ENCODE measurements at places on chromosomes 12 and 14.

DNA sequence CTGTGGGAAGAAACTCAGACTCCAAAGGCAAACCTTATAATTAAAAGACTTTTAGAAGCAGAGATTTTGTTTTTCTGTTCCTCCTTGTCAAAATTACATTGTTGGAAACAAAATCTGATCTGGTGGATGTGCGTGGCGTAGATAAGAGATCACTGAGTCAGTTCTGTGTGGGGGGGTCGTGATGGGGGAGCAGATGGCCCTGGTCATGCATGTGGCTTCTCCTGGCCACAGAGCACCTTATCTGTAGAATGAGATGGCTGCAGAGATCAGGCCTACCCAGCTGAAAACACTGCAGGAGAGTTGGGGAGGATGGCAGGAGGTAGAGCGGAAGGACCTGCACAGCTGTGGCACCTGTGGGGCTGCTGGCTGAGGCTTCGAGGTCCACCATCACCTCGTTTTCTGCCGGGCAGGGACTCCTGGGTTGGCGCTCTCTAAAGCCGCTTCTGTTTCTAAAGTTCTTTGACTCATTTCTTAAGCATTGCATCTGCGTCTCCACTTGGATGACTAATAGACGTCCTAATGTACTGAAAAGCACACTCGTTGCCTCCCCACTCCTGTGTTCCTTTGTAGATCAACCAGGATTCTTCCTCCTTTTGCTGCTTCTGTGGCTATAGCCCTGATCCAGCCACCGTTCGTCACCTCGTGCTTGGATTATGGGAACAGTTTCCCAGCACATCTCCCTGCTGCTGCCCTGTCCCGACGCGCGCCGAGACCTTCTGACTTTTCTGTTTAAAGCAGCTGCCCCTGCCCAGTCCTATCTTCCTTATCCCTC lies 93.4 kb downstream of the TSPAN9 start:
- DNase-seq = no peak

DNA sequence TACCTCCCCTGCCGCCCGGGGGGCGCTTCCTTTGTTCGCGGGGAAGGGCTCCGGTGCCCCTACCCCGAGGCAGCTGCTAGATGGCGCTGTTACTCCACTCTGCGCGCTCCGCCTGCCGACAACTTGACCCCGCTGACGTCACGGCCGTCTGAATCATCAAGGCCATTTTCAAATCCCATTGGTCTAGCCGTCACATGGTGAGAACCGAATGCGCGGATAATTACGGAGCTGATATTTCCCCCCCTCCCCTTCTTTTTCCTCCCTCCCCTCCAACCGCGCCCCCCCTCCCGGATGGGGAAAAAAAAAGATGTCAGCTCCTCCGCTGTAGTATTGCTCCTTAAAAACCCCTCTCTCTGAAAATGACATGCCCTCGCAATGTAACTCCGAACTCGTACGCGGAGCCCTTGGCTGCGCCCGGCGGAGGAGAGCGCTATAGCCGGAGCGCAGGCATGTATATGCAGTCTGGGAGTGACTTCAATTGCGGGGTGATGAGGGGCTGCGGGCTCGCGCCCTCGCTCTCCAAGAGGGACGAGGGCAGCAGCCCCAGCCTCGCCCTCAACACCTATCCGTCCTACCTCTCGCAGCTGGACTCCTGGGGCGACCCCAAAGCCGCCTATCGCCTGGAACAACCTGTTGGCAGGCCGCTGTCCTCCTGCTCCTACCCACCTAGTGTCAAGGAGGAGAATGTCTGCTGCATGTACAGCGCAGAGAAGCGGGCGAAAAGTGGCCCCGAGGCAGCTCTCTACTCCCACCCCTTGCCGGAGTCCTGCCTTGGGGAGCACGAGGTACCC lies at the start of gene HOXC10:
TSS of gene HOXC10 (plus strand) at position 246 of the 791 bp plus-strand sequence. CDS start at position 360, 114 bp downstream.
- peak; percentile 76 for DNase-seq

DNA sequence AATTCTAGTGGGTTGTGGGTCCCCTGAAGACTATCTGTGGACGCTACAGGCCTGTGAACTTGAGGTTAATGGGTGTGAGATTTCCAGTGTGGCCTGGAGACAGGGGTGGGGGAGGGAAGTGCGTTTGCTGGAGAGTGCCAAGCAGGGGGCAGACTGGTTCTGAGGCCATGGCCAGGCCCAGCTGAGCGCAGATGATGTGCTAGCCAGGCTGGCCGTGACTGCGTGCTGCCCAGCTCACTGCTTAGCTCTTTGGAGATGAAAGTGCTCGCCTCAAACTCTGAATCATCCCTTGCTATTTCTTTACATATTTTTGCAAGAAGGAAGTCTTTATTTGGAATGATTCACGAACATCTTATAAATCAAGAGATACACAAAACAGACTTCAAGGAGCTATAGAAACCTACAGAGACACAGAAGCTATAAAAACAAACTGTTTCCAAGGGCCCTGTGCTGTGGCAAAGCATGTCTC lies 75.2 kb upstream of the PLEKHG3 start:
- DNase-seq = no peak

DNA sequence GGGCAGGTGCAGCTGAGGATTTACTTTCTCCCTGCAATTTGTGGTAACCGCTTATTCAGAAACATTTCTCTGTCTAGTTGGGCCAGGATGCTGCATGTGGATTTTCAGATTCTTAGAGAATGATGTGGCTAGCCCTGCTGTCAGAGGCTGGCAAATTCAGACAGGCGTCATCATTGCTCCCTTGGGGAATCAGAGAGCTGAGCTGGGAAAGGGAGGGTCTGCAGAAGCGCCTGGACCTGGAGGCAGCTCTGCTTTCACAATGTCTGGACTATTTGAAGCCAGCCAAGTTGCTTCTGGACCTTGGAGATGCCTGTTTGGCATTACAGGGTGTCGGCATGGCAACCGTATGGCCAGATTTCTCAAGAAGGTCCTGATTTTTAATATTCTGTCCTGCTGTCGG lies 3.4 kb downstream of the GALNT16 start:
- no peak for DNase-seq

DNA sequence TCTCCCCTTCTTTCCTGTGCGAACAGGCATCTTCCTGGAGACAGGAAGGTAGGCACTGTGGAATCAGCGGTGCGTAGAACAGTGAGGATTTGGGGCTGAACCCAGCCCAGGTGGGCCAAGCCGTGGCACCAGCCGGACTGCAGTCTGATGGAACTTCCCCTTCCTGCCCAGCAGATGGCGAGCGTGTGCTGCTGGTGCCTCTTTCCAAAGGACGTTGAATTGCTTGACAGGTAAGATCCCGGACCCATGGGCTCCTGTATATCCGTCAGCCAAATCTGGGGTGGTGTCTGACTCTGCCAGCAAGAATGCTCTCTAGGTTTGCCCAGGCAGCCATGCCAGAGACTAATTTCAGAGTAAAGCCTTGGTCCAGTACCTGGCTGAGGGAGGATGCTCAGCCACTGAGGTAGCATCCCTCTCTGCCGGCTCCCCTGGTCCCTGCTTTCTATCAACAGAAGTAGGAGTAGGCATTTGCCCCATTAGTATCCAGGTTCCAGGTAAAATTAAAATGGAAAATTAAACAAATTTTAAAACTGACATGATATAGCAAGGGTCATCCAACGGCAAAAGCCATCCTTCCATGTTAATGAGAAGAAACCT lies 21.1 kb upstream of the KCNA5 start:
- DNase-seq = peak; percentile 69

DNA sequence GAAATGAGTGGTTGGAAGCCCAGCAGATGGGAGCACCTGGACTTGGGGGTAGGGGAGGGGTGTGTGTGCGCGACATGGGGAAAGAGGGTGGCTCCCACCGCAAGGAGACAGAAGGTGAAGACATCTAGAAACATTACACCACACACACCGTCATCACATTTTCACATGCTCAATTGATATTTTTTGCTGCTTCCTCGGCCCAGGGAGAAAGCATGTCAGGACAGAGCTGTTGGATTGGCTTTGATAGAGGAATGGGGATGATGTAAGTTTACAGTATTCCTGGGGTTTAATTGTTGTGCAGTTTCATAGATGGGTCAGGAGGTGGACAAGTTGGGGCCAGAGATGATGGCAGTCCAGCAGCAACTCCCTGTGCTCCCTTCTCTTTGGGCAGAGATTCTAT lies 9.2 kb downstream of the GABARAPL1 start:
- no peak for DNase-seq

GRCh38 chr12:57214398-57214781 lies 2.2 kb upstream of the NXPH4 start:
- peak; percentile 73 for DNase-seq

GRCh38 chr12:21453312-21453852 lies 15.9 kb downstream of the PYROXD1 start:
- no peak for DNase-seq

DNA sequence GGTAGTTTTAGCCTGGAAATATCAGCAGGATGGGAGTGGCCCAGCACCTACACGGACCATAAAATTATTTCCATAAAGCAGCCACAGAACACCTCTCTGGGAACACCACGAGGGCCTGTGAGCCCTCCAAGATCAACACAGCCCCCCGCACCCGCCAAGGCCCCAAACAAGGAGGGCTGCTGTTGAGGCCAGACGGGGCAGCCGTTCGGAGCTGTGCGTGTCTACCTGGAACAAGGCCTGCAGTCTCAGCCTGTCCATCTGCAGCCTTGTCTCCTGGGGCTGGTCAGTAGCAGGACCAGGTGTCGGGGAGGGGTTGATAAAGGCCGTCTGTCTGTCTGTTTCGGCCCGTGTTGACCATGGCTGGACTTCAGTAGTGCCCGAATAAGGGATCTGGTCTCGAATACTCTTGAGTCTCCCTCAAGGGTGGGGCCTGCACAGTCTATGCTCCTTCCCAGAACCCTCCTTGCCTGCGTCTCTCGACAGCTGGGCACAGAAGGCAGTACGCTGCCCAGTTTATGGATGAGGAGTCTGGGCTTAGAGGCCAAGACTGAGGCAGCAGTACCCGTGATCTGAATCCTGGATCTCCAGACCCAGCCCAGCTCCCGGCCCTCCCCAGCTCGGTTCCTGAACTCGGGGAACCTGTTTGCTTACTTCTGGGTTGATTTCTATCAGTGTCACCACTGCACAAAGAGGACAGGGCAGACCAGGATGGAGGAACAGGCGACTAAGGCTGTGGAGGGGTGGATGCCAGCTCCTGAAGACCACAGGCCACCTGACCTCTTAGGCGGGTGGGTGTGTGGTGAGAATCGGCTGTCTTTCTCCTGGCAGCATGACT lies 23.1 kb upstream of the DLK1 start:
- no peak for DNase-seq

GRCh38 chr12:128918481-128919260 lies 65.4 kb downstream of the GLT1D1 start:
- DNase-seq = no peak

DNA sequence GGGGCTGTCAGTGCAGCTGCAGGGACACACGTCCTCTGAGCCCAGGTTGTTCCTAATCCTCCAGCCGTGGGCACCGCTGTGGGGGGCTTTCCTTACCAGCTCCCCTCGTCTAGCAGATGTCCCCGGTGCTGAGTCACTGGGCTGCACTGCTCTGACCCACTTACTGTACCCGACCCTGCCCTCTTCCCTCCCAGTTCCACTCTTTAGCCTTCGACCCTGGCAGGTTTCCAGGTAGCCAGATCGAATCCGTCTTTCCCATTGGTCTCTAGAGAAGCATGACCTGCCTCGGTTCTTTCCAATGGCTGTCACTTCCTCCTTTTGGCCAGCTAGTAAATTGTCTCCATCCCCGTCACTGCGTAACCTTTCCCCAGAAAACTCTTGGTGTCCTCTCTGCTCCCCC lies 48.4 kb downstream of the ELK3 start:
- no peak for DNase-seq

DNA sequence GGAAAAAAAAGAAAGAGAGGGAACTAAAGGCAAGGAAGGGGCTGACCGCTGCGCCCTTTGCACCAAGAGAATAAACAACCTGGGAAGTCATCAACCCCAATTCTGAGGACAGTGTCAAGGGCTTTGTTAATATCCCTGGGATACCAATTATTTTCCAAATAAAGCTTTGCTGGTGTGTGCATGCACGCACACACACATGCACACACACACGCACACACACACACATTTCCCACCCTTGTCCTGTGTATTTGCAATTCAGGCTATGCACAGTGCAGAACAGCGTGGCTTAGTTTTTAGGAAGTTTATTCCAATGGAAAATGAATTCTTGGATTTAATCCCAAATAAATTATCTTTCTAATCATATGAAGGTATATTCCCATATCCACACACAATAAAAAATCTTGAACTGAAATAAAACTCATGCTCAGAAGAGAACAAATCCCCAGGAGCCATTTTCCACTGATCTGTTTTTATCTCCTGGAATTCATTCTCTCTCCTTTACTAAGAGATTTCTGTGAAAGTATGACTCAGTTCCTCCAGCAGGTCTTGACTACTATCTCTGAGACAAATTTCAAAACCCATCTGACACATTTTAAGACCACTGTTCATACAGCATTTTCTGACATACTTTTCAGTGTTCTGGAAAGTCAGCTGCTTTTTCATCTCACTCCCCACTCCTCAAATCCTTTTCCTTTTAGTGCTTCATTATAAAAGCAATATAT lies 334.4 kb upstream of the ATP2B1 start:
- DNase-seq = no peak

GRCh38 chr14:26963711-26964110 lies 365.9 kb upstream of the NOVA1 start:
- DNase-seq = no peak

DNA sequence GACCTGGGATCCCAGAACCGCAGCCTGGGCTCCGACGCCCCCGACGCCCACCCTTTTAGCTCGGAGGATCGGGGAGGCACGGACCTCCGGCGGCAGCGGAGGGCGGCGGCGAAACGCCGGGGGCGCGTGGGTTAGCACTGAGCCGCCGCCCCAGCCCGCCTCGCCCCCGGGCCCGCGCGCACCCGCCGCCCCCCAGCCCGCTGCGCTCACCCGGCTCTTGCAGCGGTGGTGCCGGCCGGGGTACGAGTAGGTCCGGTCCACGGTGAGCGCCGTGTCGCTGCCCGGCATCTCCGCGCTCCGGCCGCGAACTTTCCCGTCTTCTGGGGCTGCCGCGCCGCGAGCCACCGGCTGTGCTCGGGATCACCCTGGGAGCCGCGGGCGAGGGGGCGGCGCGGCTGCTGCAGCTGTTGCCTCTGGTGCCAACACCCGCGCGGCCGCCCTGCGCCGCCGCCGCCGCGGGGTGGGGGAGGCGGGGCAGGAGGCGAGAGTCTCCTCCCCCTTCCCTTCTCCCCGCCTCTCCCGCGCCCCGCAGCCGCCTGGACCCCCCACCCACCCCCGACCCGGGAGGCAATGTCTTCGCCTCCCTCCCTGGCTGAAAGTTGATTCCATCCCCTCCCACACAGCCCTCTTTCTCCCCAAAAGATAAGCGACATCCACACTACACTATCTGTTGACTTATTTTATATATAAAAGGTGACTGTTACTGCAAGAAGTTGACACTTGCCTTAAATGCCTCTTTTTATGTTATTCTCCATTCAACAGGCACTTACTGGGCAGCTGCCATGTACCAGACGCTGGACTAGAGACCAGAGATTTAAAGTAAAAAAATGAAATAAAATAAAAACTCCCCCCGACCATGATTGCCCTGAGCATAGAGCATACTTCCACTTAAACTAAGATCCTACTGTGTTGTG lies at the start of gene TMCC3:
TSS of gene TMCC3 (minus strand) at position 415 of the 914 bp plus-strand sequence. CDS start at position 288, 127 bp downstream.
- peak; percentile 64 for DNase-seq

GRCh38 chr14:55581342-55581771 lies 1.4 kb downstream of the KTN1 start:
- no peak for DNase-seq

GRCh38 chr12:53725824-53726223 lies 1.4 kb downstream of the CALCOCO1 start:
- no peak for DNase-seq

GRCh38 chr12:91434081-91434480 lies 251.5 kb upstream of the DCN start:
- DNase-seq = no peak
